CD4-positive, alpha-beta T cell treated with Interferon alpha-2 for 1 hour (primary cell): ENCODE measurements at places on chromosomes 7 and 10.
A peak's percentile ranks its signal among the peaks of the same experiment; 100 is the strongest.

GRCh38 chr10:91707236-91707635 is 74.4 kb upstream of the PPP1R3C start:
- no peak for DNase-seq

DNA sequence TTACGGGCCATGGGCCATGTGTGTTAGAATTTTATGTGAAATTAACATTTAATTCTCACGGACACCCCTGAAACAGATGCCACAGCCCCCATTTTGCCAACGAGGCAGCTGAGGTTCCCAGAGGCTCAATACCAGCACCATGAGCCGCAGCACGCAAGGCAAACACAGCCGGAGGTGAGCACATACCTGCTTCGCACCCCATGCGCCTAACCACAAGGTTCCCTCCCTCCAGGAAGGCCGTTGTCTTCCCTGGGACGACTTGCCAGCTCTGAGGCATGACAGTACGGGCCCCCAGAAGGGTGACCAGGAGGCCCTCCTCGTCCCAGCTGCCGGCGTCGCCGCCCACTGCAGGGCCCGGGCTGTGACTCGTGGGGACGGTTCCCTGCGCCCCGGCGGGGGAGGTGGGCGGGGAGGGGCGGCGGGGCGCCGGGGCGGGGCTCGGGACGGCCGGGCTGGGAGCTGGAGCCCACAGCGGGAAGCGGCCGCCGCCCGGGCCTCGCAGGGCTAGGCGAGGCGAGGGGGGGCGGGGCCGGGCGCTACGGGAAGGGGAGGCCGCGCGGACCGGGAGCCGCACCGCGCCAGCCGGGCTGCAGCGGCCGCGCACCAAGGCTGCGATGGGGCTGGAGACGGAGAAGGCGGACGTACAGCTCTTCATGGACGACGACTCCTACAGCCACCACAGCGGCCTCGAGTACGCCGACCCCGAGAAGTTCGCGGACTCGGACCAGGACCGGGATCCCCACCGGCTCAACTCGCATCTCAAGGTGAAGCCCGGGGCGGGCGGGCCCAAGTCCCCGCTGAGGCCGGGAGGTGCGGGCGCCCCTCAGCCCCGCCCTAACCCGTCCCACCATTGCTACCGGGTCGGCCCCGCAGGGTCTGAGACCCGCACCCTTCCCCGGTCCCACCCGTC is at the start of gene CAV2:
CAV2 (plus strand) TSS at position 571 of the 910 bp plus-strand sequence; CDS start at position 615, 44 bp downstream.
- peak; percentile 6 for DNase-seq

DNA sequence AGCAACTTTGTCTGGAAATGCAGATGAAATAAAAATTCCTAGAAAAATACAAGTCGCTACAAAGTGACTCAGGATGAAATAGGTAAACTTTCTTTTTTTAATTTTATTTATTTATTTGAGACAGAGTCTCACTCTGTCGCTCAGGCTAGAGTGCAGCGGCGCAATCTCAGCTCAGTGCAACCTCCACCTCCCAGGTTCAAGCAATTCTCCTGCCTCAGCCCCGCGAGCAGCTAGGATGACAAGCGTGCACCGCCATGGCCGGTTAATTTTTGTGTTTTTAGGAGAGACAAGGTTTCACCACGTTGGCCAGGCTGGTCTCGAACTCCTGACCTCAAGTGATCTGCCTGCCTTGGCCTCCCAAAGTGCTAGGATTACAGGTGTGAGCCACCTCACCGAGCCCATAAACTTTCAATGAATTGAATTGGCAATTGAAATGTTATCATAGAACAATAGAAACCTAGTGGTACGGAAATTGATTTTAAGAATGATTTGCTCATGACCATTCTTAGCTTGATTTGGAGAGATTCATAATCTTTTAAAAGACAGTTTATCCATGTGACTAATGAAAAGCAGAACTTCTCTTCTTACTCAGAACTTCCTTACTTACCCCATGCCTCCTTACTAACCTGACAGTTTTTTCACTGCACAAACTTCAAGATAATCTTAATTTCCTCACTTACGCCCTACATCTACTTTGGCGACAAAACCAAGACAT is 161.7 kb downstream of the FAM107B start:
- no peak for DNase-seq

GRCh38 chr10:62422068-62422590 is 48.0 kb downstream of the ZNF365 start:
- DNase-seq: no peak

- DNase-seq: no peak
Measured at GRCh38 chr10:51052163-51052562, 22.1 kb upstream of the PRKG1 start.

GRCh38 chr7:44375236-44375699 is 49.9 kb upstream of the CAMK2B start:
- no peak for DNase-seq

- no peak for DNase-seq
Measured at GRCh38 chr10:86958901-86959736, 720 bp downstream of the SNCG start.

- no peak for DNase-seq
Measured at GRCh38 chr7:22809902-22810642, 12.6 kb downstream of the TOMM7 start.

DNA sequence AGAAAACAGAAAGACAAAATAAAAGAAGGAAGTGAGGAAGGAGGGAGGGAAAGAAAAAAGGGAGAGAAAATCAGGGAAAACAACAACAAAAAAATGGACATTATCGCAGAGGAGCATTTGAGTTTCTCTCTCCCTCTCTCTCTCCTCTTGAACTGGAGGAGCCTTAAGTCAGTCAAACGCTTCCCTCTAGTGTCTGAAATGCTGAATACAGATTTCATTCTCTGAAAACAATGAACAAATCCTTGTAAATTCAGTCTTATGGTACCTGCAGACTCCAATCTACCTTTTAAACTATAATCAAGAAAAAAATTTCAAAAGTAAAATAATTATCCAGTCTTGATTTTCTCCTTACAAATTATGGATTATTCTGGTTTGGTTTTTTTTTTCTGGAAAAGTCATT is 89.2 kb upstream of the PFKP start:
- DNase-seq: no peak

- DNase-seq: no peak
Measured at GRCh38 chr10:43252783-43253341, 14.0 kb downstream of the RASGEF1A start.

- DNase-seq: peak; percentile 47
Measured at GRCh38 chr10:96043893-96044715, 721 bp downstream of the CCNJ start.

DNA sequence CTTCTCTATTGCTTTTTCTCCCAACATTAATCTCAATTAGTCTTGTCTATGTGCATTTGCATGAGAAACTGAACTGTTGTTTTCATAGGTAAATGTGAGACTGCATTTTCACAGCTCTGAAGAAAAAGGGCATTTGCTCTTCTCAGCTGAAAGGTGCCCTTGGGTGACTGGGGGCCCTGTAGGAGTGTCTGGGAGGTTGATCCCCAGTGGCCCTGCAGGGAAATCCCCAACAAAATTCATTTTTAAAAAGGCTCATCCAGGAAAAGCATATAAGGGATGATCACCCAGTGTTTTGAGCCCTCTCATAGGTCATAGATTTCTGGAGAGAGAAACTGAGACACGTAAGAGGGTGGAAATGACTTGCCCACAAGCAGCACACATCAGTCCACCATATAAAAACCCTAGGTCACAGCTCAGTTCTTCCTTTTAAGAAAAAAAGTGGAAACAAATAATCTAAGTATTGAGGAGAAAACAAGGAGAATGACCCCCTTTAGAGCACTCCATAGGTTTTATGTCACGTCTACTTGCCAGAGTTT is 190.3 kb upstream of the AHR start:
- DNase-seq: no peak

DNA sequence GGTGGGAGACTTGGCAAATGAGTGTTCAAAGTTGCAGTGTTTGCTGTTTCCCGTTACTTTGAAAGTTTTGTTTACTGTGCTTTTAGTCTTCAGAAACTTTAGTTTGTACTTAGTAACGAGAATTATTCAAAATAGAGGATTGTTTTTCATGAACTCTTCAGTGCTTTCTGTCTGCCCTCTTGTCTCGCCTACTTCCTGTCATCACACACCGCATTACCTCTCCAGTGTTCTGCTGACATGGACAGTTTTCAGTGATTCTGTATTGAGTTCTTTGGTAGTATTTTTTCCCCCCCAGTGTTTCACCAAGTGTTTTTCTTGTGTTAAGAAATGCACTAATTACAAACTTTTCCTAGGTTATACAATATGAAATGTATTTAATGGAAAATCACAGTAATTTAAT is 207.0 kb downstream of the MLLT10 start:
- DNase-seq: peak; percentile 53

DNA sequence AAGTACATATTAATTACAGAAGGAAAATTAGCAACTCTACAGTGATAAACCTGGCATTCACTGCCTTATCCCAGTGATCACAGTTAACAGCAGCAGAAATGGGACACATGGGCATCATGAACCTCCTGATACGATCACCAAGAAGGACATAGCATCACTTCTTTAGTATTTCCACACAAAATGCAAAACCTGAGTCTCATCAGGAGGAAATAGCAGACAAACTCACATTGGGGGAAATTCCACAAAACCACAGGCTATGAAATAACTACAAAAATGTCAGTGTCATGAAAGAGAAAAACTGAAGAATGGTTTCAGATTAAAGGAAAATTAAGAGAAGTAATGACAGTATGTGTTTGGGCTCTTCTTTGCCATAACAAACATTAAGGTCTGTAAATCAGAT is 12.0 kb upstream of the PURB start:
- no peak for DNase-seq

GRCh38 chr10:7100032-7100702 is 310.7 kb downstream of the SFMBT2 start:
- DNase-seq: no peak
